ENCODE measurements at places on chromosomes 12 and 14.

DNA sequence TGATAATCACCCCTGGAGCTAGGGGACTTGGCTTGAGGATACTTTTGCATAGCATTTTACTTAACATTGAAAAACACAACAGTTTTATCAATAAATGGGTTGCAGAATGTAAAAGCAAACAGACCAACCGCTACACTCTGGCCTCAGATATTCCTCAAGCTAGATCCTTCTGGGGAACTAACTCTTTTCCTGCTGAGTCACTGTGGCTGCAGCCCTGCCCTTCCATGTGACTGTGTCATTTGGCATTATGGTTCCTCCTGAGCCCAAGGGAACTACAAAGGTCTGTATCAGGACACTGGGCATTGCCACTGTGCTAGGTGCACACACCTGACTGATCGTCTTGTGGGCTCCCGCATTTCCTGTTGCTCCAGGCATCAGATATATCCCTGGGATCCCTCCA lies 56.6 kb downstream of the TTC9 start:
- no peak for DNase-seq

DNA sequence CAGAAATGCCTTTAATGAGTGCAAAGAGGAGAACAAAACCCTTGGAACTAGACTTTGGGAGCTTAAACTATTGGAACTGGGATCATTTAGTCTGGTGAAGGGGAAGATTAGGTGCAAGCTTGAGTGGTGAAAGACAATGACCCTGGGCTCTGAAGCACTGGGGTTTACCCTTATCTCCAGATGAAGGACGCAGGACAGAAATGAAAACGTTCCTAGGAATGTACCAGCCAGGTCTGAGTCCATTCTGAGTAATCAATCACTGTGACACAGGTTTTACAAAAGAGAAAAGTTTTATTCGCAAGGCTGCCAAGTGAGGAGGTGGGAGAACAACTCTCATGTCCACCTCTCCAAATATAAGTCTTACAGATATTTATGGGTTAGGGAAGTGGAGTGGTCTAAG lies 249.1 kb downstream of the LRIG3 start:
- DNase-seq, result no peak

- DNase-seq, result no peak
Observed at GRCh38 chr14:99157676-99158075, 114.3 kb downstream of the BCL11B start.

DNA sequence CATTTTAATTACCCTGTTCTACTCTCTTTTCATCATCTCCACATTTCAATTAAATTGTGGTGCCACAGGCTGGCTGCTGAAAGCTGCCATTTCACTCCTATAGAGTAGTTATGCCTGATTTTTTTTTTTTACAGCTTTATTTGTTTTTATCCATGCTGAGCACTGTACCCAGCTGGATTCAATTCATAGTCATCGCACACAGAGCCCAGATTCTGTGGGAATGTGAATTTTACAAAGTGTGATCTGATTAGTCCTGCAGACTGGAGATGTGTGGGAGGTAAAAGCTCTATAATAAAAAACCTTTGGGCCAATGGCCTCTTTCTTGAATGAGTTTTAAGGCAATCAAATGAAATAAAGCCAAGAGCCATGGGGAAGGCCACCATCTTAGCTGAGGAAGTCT lies 190.2 kb downstream of the ANO4 start:
- no peak for DNase-seq

- no peak for DNase-seq
Observed at GRCh38 chr12:124222368-124223245, 72.3 kb upstream of the RFLNA start.

GRCh38 chr14:87073880-87074570 lies 919.0 kb downstream of the GALC start:
- no peak for DNase-seq

- DNase-seq, result no peak
Observed at GRCh38 chr12:116087399-116087798, 190.1 kb downstream of the MED13L start.

GRCh38 chr12:81296556-81297305 lies 218.9 kb downstream of the ACSS3 start:
- no peak for DNase-seq

Measured in activated CD8-positive, alpha-beta memory T cell treated with anti-CD3 and anti-CD28 coated beads for 1 hour (primary cell).